ENCODE measurements at places on chromosomes 1 and 21.

GRCh38 chr1:225843426-225843795, 33.5 kb downstream of the EPHX1 start:
- no peak for DNase-seq

GRCh38 chr21:36719614-36720013, 20.7 kb downstream of the SIM2 start:
- DNase-seq, result no peak

GRCh38 chr1:170096806-170097340, 22.4 kb upstream of the KIFAP3 start:
- no peak for DNase-seq

DNA sequence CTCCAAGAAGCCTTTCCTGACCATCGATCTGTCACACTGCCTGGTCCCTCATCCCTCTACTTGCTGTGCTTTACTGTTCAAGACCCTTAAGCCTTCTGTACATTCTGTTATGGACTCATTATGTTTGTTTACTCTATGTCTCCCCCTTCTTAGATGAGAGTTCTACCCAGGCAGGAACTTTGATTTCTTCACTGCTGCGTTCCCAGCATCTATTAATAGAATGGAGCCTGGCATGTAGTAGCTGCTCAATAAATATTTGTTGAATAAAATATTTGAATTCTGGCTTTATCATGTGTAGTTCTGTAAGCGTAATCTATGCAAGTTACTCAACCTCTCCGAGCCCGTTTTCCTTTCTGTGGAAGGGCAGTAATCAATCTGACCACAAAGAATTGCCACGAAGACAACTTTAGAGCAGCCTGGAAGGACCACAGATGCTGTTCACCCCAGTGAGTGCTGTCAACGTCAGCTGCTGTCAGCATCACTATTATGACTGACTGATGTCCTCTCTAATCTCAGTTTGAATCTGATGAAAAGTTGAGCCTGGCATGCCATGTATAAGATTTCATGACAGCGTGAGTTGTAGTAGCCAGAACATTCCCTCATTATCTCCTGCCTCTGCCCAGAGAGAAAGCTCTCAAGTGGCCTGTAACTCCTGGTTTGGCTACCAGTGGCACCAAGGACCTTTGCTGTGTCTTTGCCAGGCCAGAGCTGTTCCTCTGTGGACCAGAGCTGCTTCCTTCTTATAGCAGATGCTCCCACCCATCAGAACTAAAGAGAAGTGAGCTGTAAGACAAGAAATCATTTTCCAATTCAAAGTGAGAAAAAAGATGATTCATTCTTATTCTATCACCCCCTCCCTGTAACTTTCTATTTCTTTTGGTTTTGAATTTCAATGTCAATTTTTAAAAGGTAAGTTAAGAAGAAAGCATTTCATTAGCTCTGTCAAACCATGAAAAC, 94.5 kb downstream of the PRDM2 start:
- DNase-seq, result no peak

- no peak for DNase-seq
These were observed 160.2 kb downstream of the PRDM16 start for GRCh38 chr1:3229081-3229725.

DNA sequence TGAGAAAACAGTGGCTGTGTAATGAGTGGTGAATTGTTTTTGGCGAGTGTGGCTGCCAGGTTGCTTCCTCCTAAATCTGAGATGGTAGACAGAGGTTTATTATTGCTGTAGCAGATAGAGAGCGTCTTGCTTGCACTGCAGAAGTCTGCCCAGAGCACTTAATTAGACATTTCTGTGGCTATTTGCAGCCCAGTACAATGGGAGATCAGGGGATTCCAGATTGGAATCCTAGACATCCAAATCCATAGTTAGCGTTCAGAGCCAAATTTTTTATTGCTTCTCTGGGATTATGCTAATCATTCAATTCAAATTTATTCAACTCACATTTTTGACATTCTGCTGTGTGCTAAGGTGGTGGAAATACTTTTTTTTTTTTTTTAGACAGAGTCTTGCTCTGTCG, 30.0 kb downstream of the KIF26B start:
- no peak for DNase-seq

- DNase-seq, result no peak
These were observed 48.3 kb downstream of the ARID4B start for GRCh38 chr1:235279694-235280093.

GRCh38 chr1:161987872-161988271, 35.8 kb downstream of the OLFML2B start:
- no peak for DNase-seq

GRCh38 chr1:218665221-218665620, 320.1 kb downstream of the TGFB2 start:
- no peak for DNase-seq

DNA sequence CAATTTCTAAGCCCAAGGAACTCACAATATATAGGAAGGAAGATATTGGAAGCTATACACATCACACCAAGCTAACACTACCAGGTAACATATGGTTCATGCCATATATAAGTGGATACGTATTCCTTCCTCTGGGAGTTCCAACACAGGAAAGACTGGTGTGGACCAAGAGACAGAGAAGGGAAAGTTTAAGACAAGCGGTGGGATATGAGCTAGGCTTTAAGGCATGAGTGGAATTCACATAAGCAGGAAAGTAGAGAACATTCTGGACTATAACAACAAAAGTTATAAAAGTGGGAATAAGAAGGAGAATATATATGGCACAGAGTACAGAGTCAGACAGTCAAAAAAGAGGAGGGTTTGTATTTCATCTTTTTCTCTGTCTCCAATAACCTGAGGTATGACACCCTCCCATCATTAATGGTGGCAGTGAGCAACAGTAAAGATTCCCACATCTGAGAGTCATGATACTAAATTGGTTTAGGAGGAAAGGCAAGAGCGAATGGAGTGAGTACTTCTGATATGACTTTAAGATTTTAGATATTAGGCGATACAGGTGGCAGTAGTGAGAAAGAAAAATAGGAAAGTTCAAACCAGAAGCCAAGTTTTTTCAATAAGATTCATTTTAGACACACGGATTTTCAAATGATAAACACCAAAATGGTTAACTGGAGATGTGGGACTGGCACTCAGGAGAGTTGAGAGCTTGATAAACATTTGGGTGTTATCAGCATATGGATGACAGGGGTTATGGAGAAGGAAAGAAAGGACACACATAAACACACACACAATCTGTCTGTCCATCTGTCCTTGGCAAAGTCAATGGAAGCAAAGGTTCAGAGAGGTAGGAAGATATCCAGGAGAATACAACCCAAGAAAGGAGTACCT, 87.4 kb upstream of the TTC39A start:
- no peak for DNase-seq

GRCh38 chr1:57066980-57067610, 101.3 kb upstream of the C8B start:
- DNase-seq, result no peak

GRCh38 chr1:205535866-205536758, 31.6 kb downstream of the CDK18 start:
- no peak for DNase-seq

DNA sequence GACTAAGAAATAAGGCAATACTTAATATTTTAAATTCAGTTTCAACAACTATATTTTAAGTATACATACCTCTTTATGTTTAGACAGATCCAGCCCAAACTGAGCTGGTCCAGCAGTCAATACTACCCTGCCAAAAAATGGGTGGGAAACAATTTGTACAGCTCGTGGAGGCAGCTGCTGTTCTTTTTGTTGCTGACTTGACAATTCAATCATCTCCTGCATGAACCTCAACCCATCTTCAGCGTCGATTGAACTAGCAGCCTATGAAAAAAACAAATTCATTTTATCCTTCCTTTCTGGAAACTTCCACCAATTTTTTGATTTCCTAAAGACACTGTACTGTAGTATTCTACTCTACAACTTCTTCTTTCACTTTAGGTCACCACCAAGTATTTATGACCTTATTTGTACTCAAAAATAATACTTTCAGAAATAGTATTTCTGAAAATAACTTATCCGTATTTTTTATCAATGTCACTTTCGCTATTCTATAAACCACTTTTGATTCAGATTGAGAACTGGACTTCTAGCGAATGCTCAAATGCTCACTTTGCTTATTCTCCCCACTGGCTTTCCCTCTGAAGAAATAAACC, 46.5 kb downstream of the EDEM3 start:
- DNase-seq, result no peak

- no peak for DNase-seq
These were observed 4.3 kb downstream of the GJB3 start for GRCh38 chr1:34785231-34785874.

Measured in T-helper 1 cell (primary cell).